Activated CD8-positive, alpha-beta memory T cell treated with anti-CD3 and anti-CD28 coated beads, Interleukin-2, amount 10 ng/mL, durations not matched to agents 7 days and 5 days (primary cell): ENCODE measurements at places on chromosomes 11 and 22.

DNA sequence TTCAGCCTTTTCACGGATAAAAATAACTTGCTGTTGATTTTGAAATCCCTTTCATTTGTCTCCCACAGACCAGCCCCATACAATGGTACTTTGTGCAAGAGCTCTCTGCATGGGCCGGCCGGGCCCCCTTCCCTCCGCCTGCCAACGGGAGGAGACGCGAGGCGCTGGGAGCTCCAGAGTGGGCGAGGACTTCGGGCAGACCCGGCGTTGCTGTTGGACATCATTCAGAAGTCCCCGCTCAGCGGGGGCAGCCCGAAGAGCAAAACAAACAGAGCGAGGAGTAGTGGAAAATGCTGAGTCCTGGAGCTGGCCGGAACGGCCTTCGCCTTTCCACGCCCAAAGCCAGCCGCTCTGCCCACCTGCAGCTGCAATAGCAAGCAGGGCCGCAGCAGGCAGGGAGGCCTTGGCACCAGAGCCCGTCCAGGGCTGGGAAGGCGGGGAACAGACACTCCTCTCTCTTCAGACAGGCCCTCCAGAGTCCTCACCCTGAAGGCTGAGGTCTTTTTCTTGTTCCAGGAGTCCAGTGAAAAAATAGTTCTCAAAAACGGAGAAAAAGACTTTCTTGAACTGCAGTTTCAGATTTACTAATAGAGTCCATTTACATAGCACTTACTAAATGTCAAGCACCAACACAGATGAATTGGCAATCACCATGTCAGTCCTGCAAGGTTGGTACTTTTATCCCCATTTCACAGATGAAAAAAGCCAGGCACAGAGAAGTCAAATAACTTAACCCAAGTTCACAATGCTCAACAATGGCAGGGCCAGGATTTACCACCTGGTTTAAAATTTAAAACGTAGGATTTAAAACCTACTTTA is 135.5 kb downstream of the ETS1 start:
- DNase-seq = no peak

DNA sequence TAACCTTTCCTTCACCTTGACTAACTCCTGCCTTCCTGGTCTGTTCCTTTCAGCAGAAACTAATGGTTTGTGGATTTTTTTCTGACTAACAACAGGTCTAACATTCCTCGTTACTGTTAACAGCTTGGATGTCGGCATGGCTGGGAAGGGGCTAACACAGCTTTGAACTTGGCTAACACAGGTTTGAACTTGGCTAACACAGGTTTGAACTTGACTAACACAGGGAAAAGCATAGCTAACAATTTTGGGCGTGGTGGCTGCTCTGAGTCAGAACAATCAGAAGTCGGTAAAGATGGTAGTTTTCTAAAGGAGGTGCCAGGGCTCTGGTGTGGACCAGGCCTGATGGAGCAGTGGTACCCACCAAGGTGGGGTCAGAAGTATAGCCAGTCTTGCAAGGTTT is 16.1 kb downstream of the MIAT start:
- DNase-seq = peak; percentile 73

DNA sequence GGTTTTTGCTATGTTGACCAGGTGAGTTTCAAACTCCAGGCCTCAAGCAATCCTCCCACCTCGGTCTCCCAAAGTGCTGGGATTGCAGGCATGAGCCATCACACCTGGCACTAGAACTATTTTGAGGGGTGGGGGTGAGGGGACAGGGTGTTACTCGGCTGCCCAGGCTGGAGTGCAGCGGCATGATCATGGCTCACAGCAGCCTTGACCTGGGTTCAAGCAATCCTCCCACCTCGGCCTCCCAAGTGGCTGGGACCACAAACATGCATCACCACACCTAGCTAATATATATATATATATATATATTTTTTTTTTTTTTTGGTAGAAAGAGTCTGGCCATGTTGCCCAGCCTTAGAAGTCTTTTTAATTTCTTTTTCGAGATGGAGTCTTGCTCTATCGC is 17.1 kb upstream of the IFITM3 start:
- DNase-seq = no peak

DNA sequence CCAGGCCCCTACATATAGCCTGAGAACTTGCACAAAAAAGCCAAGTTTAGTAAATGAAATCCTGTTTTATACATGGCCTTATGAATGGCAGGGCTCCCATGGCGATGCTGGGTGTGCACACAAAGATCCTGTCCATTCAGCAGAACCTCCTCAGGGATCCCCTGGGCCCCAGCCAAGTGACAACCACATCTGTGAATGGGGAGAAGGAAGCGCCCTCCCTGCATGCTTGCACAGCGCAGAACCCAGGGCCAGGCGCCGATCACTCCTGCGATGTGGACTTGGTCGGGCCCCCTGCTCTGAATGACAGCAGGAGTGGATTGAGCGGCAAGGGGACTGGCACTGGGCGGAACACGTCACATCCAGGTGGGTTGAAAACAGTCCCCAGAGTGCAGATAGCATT is 4.5 kb upstream of the CDC42EP2 start:
- DNase-seq = no peak

- no peak for DNase-seq
Measured at GRCh38 chr22:45978275-45978713, 1.3 kb upstream of the WNT7B start.

DNA sequence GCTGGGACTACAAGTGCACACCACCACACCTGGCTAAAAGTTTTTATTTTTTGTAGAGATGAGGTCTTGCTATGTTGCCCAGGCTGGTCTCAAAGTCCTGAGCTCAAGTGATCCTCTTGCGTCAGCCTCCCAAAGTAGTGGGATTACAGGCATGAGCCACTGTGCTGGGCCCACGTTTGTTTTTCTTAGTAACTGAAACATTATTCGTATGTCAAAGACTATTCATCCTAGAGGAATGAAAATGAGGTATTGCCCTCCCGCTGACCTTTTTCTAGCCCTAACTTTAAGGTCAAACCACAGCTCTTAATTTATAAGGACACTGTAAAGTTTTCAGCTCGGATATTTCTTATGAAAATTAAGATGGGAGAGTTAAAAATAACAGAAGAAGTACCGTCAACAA is 33.2 kb upstream of the PAX6 start:
- DNase-seq = no peak

DNA sequence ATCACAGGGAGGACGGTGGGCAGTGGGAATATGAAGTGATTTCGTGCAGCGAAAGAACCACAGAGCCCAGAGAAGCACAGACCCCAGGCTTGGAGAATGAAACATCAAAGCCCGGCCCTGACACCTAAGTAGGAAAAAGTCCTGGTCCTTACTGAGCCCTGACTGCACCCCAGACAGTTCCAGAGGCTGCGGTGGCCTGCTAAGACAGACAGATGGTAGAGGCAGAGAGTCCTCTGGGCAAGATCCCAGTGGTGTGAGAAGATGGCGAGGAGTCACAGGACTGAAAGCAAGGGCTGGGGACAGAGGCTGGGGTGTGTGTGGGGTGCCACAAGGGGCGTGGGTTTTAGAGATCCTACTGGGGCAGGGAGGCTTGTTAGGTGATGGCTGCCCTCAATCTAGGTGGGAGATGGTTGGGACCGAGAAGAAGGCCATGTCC is 3.7 kb downstream of the CBX6 start:
- no peak for DNase-seq

- no peak for DNase-seq
Measured at GRCh38 chr11:124577716-124578427, 8.1 kb downstream of the OR8A1 start.

DNA sequence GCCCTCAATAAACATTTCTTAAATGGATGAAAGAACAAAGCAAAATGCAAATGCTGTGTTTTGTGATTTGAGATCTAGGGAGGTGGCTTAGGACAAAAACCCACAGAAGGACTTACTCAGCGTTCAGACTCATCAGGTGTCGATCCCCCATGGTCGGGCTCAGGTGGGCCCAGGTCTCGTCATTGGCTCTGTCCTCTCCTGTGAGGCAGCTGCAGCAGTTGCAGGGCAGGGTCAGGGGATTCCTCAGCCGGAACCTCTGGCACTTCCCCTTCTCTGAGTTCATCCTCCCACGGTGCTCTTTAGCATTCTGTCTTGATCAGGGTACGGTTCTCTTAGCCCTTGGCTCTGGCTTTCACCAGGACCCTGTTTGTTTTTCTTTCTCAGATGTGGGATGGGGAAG is 14.0 kb upstream of the ACR start:
- no peak for DNase-seq

DNA sequence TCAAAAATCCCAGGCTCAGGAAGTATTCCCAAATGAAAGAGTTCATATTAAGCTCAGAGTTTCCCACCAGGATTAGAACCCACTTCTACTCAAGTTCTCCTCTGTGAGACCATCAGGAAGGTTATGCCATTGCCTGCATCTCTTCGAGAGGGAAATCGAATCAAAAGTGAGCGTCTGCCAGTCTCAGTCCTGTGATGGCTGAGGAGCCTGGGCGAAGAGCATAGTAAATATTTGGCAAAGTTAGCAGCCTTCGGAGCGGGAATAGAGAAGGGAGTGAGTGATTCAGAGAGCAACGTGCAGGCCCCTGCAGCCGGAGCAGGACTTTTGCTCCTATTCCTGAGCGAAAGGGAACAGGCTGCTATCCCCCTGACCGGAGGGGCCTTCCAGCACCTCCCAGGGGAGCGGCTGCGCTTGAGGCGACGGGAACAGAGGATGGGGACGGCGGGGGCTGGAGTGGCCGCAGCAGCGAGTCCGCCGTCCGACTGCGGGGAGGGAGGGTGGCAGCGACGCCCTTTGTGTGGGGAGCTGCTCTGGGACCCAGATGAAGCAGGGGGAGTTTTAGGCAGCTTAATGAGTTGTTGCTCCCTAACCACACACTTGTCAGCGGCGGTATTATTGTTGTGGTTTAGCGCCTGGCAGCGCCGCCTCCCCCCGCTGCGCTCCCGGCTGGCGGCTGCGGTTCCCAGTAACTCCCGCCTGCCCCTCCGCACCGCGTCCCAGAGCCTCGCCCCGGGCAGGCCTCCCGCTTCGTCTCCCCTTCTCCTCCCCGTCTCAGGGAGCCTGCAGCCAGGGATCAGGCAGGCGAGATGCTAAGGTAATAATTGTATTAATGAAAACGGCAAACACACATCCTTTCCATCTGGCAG is 21.7 kb upstream of the NRGN start:
- DNase-seq = no peak

GRCh38 chr11:10655943-10656576 is 37.5 kb downstream of the IRAG1 start:
- no peak for DNase-seq

GRCh38 chr22:32665676-32666075 is 135.8 kb upstream of the TIMP3 start:
- DNase-seq = no peak

DNA sequence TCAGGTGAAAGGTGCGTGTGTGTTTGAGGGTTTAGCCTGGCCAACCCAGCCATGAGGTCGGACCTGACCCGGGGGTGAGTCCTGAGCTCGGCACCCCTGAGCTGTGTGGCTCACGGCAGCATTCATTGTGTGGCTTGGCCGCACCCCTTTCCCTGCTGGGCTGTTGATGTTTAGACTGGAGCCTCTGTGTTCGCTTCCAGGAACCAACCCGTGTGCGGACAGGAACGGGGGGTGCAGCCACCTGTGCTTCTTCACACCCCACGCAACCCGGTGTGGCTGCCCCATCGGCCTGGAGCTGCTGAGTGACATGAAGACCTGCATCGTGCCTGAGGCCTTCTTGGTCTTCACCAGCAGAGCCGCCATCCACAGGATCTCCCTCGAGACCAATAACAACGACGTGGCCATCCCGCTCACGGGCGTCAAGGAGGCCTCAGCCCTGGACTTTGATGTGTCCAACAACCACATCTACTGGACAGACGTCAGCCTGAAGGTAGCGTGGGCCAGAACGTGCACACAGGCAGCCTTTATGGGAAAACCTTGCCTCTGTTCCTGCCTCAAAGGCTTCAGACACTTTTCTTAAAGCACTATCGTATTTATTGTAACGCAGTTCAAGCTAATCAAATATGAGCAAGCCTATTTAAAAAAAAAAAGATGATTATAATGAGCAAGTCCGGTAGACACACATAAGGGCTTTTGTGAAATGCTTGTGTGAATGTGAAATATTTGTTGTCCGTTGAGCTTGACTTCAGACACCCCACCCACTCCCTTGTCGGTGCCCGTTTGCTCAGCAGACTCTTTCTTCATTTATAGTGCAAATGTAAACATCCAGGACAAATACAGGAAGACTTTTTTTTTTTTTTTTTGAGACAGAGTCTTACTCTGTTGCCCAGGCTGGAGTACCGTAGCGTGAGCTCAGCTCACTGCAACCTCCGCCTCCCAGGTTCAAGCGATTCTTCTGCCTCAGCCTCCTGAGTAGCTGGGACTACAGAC is 53.9 kb upstream of the PPP6R3 start:
- no peak for DNase-seq

GRCh38 chr11:13339195-13340153 is 61.9 kb downstream of the BMAL1 start:
- DNase-seq = peak; percentile 71

- DNase-seq = peak; percentile 29
Measured at GRCh38 chr22:47197773-47198500, 435.5 kb downstream of the TBC1D22A start.

DNA sequence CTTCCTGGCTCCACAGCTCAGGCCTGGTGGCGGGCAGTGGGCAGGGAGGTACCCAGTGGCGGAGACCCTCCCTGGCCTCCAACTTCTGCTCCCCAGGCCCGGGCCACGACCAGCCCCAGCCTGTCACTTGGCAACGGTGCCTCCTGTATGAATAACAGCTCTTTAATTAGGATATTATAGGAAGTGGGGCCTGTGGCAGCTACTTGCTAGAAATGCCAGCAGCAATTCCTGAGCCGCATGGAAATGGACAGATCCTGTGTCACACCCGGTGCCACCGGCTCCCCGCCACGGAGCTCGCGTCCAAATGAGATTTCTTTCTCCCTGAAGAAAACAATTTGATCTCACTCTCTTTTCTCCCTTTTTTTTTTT is 104.5 kb downstream of the CHST1 start:
- no peak for DNase-seq

DNA sequence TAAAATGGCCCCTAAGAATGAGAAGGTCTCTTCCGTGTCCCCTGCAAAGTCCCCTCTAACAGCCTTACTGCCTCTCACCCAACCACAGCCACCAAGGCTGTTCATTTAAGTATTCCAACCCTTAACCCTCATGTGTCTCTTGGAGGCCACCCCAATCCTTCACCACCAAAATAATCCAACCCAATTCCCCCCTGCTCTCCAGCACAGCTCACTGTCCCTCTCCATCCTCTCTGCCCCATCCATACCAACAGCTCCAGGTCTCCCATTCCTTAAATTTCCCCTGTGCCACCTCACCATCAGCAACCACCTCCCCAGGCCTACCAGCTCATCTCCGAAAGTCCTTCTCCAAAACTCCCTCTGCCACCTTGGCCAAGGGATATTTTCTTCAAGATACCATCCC is 1.4 kb downstream of the FAM168A start:
- no peak for DNase-seq

GRCh38 chr11:4393209-4393857 is at the start of gene TRIM21:
Gene TRIM21 (minus strand): TSS chr11:4393702. CDS start chr11:4390409, 3,293 bp downstream.
- peak; percentile 95 for DNase-seq

- no peak for DNase-seq
Measured at GRCh38 chr11:32071811-32072210, 19.1 kb upstream of the RCN1 start.

DNA sequence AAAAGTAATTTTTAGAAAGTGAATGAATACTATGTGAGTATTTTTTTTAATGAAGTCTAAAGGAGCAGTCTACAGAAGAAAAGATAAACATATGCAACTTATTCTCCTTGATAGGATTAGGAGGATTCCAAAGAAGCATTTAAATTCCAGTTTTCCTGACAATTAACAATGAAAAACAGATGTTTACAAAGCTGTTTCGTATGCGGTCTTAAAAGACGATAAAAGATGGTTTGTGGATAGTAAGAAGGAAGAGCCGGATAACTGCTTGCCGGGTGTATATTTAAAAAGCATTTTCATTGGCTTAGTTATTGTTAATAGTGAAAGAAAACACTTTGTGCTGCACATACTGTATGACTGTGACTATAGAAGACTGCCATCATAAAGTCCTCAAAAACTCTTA is 120.0 kb upstream of the C11orf58 start:
- no peak for DNase-seq

GRCh38 chr11:78958444-78958843 is 383.8 kb upstream of the NARS2 start:
- DNase-seq = no peak
